ENCODE measurements at places on chromosomes 3 and 15.

- peak; percentile 91 for DNase-seq
These were observed 338.6 kb downstream of the FOXP1 start for GRCh38 chr3:71244826-71245488.

- DNase-seq: no peak
These were observed 283.3 kb upstream of the RGMA start for GRCh38 chr15:93372208-93372864.

GRCh38 chr15:80953001-80953952 lies 36.3 kb downstream of the MESD start:
- no peak for DNase-seq

DNA sequence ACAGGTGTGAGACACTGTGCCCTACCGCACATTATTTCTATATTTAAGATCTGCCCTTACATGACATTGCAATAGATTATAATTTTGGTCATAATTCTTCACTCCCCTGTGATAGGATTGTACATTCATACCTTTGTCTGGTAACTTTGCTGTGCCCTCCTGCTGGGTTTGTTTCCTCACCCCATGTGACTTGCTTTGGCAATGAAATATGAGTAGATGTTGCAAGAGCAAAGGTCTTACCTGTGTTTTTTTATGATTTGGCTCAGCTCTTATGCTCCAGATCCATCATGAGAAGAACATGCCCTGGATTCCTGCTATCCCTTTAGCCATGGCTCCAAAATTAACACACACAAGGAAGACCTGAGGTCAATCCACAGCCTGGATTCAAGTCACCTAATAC lies 137.7 kb upstream of the EOMES start:
- no peak for DNase-seq

DNA sequence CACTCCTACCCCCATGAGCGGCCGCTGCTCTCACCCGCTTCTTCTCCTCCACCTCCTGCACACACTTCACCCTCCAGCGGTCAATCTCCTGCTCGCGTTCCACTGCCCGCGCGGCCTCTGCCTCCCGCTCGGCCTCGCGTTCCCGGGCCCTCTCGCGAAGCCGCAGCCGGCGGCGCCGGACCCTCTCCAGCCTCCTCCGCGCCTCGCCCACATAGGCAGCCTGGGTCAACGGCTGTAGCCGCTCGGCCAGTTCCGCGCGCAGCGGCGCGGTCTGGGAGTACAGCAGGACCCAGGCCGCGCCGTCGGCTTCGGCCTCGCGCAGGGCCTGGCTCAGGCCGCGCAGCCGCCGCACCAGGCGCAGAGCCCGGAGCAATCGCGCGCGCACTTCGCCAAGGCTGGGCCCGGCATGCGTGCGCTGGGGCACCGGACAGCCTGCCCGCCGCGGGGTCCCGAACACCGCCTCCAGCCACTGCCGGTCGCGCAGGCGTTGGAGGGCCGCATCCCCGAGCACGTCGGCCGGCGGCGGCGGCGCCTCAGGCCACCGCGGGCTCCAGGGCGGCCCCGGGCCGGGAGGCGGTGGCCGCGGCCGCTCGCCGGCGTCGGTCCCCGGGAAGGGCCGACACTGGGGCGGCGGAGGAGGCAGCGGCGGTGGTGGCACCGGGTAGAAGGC lies 595 bp downstream of the PDCD7 start:
- DNase-seq: peak; percentile 21

- peak; percentile 54 for DNase-seq
These were observed 47.5 kb upstream of the MUC4 start for GRCh38 chr3:195859061-195859845.

- DNase-seq: no peak
These were observed 31.2 kb downstream of the ATG3 start for GRCh38 chr3:112530573-112530972.

DNA sequence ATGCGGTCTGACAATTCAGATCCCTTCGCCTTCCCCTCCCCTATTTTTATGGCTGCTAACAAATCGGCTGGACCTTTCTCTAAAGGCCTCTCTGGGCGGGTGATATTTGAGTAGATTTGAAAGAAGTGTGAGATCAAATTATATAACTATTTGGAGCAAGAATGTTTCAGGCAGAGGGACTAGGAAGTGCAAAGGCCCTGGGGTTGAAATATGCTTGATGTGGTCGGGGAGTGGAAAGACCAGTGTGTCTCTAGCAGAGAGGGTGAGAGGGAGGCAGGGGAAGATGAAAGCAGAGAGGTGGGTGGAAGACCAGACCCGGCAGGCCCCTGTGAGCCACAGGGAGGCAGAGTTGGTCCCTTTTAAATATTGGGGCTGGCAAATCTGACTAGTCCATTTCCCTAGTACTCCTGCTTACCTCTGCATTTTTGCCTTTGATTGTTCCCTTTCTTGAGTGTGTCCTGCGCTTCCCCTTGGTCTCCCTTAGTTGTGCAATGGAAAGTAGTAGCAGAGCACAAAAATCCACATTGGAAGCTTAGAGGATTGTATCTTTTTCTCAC lies 32.3 kb downstream of the SLCO3A1 start:
- no peak for DNase-seq

DNA sequence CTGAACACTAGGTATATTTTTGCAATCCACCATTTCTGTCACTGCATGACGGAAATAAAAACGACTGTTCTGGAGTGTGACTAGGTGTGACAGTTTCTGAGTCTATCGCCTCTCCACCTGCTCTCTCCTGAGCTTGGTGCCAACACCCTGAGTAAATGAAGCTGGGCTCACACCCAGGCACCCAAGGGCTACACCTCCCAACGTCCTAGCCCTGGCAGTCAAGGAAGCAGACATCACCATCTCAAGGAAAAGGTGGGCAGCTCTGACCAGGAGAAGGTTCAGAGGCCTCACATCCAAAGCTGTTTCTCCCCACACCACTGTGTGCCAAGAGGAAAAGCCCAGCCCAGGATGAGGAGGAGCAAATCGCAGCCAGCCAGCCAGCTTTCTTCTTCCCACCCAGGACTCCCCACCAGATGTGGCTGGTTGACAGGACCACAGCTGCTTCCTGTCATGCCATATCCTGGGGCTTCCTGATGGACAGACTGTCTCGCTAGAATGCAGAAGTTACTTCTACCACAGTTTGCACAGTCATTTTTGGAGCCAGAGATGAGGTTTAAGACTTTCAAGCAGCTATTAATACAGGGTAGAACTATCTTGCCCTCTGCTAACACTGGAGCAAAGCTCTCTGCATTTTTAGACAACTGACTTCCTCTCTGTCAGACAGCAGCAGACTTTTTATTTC lies 3.3 kb downstream of the SCAMP2 start:
- no peak for DNase-seq

DNA sequence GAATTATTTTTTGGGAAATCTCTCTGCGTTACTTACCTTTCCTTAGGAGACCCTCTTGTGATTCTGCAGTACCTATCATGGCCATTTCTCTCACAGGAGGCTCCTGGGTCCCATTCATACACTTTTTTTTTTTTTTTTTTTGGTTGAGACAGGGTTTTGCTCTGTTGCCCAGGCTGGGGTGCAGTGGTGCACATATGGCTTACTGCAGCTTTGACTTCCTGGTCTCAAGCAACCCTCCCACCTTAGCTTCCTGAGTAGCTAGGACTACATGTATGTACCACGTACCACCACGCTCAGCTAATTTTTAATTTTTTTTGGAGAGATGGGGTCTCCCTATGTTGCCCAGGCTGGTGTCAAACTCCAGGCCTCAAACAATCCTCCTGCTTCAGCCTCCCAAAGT lies 36.1 kb downstream of the TRAK1 start:
- DNase-seq: no peak

GRCh38 chr3:32991781-32992180 lies 40.3 kb downstream of the CCR4 start:
- DNase-seq: no peak

- DNase-seq: peak; percentile 51
These were observed 97.3 kb downstream of the MBNL1 start for GRCh38 chr3:152365766-152366593.

DNA sequence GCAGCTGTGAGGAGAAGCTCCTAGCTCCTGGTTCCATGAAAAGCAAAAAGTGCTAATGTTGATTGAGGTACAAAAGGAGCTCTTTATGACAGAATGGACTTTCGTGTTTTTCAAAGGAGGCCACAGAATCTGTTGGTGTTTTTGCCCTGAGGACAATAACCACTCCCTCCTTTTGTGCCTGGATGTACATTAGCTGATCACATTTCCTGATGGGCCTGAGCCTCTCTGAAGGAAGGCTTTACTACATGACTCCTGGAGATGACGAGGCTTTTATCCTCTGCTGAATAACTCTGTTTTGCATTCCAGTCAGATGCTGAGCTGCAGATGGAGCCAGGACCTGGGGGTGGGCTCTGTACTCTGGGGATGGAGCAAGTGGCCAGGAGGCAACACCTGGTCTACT lies 301.9 kb downstream of the CACNA2D3 start:
- no peak for DNase-seq

GRCh38 chr3:187227658-187228258 lies 30.5 kb downstream of the RTP1 start:
- DNase-seq: peak; percentile 63

DNA sequence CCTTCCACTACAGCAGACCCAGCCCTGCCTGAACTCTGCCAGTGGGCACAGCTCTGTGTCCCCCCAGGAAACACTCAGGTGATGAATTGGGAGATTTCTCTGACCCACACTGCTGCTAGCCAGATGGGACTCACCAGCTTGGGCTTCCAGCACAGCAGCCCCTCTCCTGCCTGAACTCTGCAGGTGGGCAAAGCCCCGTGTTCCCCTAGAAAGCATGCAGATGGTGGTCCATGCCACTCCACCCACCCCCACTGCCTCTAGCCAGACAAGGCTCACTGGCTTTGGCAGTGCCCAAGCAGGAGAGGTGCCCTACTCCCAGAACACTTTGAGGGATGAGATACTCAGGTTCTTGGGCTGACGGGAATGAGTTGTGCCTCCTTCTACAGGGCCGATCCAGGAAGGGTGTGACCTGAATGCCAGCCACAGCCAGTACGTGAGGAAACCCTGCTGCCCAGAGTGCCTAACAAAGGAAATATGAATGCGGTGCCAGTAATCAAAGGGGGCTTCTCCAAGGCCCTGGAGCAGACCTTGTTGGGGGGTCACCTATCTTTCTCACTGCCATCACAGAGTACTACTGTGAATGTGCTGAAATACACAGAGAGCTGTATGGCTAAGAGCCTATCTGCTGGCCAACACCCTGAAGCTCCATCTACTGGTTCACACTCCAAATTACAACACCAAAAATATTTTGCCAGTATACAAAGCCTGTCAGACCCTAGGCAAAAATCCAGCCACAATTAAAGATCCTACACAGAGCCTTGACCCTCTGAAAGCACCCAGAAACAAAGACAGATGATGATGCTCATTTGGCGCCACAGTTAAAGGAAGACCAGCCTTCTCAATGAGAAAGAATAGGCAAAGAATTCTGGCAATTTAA lies 61.9 kb downstream of the BTLA start:
- peak; percentile 31 for DNase-seq

GRCh38 chr3:16249336-16249735 lies 15.4 kb downstream of the DPH3 start:
- DNase-seq: peak; percentile 45

- no peak for DNase-seq
These were observed 27.8 kb downstream of the EFCC1 start for GRCh38 chr3:129028866-129029265.

DNA sequence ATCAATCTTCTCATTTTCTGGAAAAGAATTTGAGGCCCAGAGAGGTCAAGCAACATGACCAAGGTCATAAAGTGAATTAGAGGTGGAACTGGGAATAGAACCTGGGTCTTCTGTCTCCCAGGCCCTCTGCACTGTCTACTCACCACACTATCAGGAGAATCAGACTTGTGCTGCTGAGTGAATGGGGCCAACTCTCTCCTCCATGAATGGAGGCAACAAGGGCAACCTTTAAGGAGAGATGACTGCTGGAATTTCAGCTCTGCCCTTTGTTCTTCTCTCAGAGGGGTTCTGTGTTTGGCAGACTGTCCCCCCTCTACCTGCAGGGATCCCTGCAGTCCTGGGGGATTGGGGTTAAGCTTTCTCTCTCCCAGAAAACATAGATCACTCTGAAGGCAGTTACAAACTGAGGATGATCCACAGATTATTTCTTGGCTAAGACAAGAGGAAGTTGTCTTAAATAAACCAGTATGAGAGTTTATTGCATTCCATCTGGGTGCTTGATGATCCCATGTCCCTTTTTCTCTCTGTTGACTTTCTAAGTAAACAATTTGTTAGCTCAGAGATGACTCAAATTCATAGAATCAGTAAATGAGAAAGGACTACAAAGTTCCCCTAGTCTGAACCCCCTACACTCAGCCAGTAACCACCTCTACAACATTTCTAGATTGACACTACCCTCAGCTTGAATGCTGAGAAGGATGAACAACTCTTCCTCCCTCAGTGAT lies 99.0 kb upstream of the LIPC start:
- peak; percentile 66 for DNase-seq

All from fibroblast of skin of scalp (primary cell).